ENCODE measurements at places on chromosomes 5 and 9. TPM values are rescaled to one million over a fixed set of nuclear protein-coding genes. Genes with fewer than 3 reads are reported as not detected.
A peak's percentile ranks its signal among the peaks of the same experiment; 100 is the strongest.

DNA sequence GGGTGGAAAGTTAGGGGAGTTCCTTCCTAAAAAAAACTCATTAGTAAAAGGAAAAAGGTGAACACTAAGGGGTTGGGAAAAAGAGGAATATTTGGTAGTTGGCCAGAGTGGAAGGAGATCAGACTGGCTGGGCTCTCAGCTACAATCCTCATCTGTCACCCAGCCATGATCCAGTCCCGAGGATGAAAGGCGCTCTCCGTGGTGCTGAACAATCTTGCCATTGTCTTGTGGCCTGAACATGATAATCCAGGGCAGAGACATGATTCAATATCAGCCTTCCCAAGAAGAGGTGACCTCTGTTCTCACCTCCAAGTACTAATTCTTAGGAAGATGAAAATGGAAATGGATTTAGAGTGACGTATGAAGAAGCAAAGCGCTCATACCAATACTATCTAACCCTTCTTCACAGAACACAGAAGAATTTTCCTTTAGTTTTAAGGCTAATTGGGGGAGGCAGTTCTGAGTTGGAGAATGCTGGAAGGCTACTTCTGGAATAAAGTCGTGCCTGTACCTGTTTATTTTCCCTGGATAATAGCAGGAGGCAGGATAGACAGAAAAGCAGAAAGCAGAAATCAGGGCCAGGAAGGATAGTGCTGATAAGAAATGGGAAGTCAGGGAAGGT, 36.6 kb upstream of the MYORG start:
- no peaks in the 10 kb centered on the region for H3K4me1 ChIP-seq
- no peak overlapping the region for H3K27ac ChIP-seq
- H3K36me3 ChIP-seq, result no peaks in the 10 kb centered on the region
- DNase-seq, result peak; percentile 66
- H3K4me3 ChIP-seq, result no peak overlapping the region

The LHX6 gene
- total RNA-seq, result 0.07 TPM

DNA sequence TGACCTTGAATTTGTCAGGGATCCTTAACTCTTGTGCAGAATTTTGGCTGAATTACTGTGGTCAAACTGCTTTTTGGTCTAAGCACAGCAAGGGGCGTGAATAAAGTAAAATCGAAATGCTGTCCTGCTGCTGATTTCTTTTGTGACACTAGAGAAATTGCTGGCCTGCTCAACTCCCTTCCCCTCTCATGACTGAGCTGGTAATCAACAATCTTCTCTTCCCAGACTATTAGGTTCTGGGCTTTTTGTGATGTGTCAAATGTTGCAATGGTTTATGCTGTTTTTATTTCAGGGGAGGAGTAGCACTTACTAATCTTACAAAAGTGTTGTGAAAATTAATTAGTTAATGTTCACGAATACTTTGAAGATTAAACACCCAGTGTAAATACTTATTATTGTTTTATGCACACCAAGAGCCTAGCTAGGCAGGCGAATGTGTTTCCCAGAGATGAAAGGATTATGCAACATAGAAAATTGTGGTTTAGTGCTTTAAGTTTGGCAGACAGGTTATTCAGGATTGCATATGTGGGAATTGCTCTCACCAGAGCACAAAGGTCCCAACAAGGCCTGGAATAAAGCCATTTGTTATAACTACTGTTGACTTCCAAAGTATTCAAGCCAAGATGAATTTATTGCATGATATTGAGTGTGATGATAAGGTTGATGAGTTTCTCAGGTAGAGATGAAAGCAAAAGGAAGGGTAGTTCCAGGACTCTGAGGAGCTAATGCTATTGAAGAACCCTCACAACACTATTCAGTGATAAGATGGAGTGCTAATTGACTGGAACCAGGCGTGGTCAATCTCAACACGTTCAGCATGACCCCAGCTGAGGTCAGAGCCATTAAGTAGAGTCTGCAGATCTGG, 280.7 kb upstream of the ZNF608 start:
- H3K36me3 ChIP-seq, result no peaks in the 10 kb centered on the region
- no peak for DNase-seq
- no peak overlapping the region for H3K4me3 ChIP-seq

GRCh38 chr5:109709225-109709624, 19.5 kb downstream of the MAN2A1 start:
- peaks cover 27% of the 10 kb centered on the region for H3K36me3 ChIP-seq
- no peak for DNase-seq
- no peaks in the 10 kb centered on the region for H3K27me3 ChIP-seq
- H3K27ac ChIP-seq, result no peak overlapping the region
- H3K4me3 ChIP-seq, result no peak overlapping the region

- no peaks in the 10 kb centered on the region for H3K27me3 ChIP-seq
- peak overlapping the region; percentile 52 for H3K4me3 ChIP-seq
- peak; percentile 51 for DNase-seq
- peak overlapping the region; percentile 88 for H3K27ac ChIP-seq
- peaks cover 79% of the 10 kb centered on the region for H3K4me1 ChIP-seq
Observed at GRCh38 chr5:62256161-62257019, 49.6 kb upstream of the KIF2A start.

- H3K4me1 ChIP-seq, result no peaks in the 10 kb centered on the region
- H3K4me3 ChIP-seq, result no peak overlapping the region
- H3K36me3 ChIP-seq, result no peaks in the 10 kb centered on the region
- no peak for DNase-seq
- H3K27ac ChIP-seq, result no peak overlapping the region
Observed at GRCh38 chr5:108830705-108831276, 83.1 kb downstream of the FER start.

The CDH18 gene
- not detected for total RNA-seq

GRCh38 chr5:131242728-131243255, 21.1 kb upstream of the CDC42SE2 start:
- H3K4me3 ChIP-seq, result no peak overlapping the region
- DNase-seq, result no peak
- no peak overlapping the region for H3K27ac ChIP-seq
- H3K4me1 ChIP-seq, result peaks cover 13% of the 10 kb centered on the region
- H3K27me3 ChIP-seq, result no peaks in the 10 kb centered on the region
- H3K36me3 ChIP-seq, result peaks cover 1% of the 10 kb centered on the region

The CCDC187 gene
- total RNA-seq, result 0.07 TPM

The ARL14EPL gene
- not detected for total RNA-seq

The SPATA31E1 gene
- total RNA-seq, result not detected

GRCh38 chr5:9283021-9283420, 262.9 kb downstream of the SEMA5A start:
- no peak for DNase-seq
- no peak overlapping the region for H3K27ac ChIP-seq
- no peak overlapping the region for H3K4me3 ChIP-seq
- H3K4me1 ChIP-seq, result no peaks in the 10 kb centered on the region
- no peaks in the 10 kb centered on the region for H3K36me3 ChIP-seq
- H3K27me3 ChIP-seq, result no peaks in the 10 kb centered on the region

DNA sequence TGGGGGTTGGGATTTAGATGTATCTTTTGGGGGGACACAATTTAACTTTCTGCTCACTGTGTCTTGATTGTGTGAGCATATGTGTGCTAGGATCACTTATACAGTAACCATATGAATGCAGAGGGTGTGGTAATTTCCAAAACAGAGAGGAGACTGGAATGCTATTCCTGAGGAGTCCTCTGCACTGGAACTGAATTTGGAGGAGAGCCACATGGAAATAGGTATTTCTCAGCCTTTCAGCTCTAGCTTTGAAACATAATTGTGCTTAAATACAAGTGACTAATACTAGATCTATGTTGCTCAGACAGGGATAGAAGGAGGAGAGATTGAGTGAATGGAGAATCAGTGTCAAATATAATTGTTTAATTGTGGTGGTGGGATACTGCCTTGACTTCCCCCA, 45.5 kb downstream of the FOCAD start:
- H3K4me1 ChIP-seq, result peaks cover 18% of the 10 kb centered on the region
- no peaks in the 10 kb centered on the region for H3K27me3 ChIP-seq
- H3K4me3 ChIP-seq, result no peak overlapping the region
- peaks cover 12% of the 10 kb centered on the region for H3K36me3 ChIP-seq
- no peak overlapping the region for H3K27ac ChIP-seq
- no peak for DNase-seq

DNA sequence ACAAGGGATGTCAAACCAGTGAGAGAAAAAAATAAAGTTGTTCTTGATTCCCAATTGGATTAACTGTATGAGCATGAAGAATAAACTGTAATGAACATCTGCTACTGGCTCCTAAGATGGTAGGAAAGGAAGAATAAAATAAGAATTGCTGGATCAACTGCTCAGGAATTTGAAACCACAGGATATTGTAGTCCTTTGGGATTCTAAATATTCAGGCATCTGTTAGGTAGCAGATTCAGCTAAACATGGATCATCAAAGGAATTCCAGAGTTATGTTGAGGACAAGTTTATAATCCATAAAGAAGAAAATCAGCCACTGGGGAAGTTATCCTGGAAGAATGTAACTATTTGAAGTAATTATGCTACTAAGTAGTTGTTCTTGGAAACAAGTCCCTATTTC, 65.8 kb downstream of the ISL1 start:
- no peaks in the 10 kb centered on the region for H3K27me3 ChIP-seq
- DNase-seq, result no peak
- no peak overlapping the region for H3K4me3 ChIP-seq
- H3K27ac ChIP-seq, result no peak overlapping the region

- H3K27ac ChIP-seq, result no peak overlapping the region
- no peaks in the 10 kb centered on the region for H3K27me3 ChIP-seq
- peaks cover 55% of the 10 kb centered on the region for H3K4me1 ChIP-seq
- no peak overlapping the region for H3K4me3 ChIP-seq
- peaks cover 2% of the 10 kb centered on the region for H3K36me3 ChIP-seq
Observed at GRCh38 chr9:128554155-128554862, 1.9 kb downstream of the SPTAN1 start.

- H3K4me3 ChIP-seq, result no peak overlapping the region
- DNase-seq, result no peak
- no peaks in the 10 kb centered on the region for H3K4me1 ChIP-seq
- no peak overlapping the region for H3K27ac ChIP-seq
Observed at GRCh38 chr5:57655228-57655627, 172.6 kb upstream of the ACTBL2 start.

DNA sequence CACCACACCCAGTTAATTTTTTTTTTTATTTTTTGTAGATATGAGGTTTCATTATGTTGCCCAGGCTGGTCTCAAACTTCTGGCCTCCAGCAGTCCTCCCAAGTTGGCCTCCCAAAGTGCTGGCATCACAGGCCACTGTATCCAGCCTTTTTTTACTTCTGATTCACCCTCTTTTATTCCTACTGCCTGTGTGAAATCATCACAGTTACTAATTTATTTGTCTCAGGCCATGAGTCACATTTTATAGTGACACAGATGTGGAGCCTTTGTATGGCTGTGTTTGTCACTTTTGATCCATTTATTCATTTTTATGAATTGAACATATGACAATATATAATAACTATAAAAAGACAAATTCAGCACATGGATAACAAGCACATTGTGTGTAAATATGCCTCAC, 67.1 kb upstream of the SNX2 start:
- H3K27ac ChIP-seq, result no peak overlapping the region
- H3K4me1 ChIP-seq, result no peaks in the 10 kb centered on the region
- H3K27me3 ChIP-seq, result peaks cover 18% of the 10 kb centered on the region
- no peak for DNase-seq
- no peak overlapping the region for H3K4me3 ChIP-seq

- H3K27ac ChIP-seq, result no peak overlapping the region
- DNase-seq, result no peak
- H3K36me3 ChIP-seq, result no peaks in the 10 kb centered on the region
- no peak overlapping the region for H3K4me3 ChIP-seq
Observed at GRCh38 chr5:44257653-44258365, 131.4 kb downstream of the FGF10 start.

DNA sequence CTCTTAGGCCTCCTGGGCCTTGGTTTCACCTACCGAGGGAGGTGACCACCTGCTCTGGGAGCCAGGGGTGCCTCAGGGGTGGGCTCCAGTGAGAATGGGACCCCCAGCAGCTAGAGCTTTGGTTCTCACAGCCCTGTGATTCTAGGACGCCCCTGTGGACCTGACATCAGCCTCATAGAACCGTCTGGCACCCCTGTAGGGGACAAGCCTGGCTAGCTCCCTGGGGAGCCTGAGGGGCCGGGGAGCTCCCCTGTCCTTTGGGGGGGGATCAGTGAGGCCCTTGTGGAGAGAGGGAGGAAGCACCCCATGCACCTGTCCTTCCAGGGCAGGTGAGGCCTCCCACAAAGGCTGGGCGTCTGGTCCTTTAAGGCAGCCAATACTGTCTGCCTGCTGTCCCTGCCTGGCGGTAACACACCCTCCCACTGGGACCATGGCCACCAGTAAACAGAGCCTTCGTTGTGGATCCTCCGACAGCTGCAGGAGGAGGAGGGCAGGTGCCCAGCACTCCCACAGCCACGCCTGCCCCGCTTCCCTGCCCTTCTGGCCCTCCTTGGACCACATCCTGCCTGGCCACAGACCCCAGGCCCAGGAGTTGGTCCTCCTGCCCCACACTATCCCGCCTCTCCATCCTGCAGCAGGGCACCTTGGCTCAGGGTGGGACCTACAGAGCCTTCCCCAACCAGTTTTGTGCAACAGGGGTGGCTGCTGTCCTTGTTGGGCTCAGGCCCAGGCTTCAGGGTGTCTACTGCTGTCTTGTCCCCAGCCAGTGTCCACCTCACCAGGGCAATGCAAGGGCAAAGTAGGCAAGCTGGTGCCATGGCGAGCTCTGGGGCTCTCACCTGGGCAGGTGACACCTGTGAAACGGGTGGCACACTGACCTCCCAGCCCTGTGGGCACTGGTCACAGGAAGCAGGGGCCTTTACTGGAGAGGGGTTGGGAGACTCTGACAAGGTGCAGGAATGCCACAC, 3.0 kb upstream of the TUBB4B start:
- no peak for DNase-seq
- H3K27me3 ChIP-seq, result peaks cover 8% of the 10 kb centered on the region
- H3K27ac ChIP-seq, result no peak overlapping the region
- H3K4me1 ChIP-seq, result peaks cover 25% of the 10 kb centered on the region
- H3K36me3 ChIP-seq, result peaks cover 18% of the 10 kb centered on the region
- no peak overlapping the region for H3K4me3 ChIP-seq

DNA sequence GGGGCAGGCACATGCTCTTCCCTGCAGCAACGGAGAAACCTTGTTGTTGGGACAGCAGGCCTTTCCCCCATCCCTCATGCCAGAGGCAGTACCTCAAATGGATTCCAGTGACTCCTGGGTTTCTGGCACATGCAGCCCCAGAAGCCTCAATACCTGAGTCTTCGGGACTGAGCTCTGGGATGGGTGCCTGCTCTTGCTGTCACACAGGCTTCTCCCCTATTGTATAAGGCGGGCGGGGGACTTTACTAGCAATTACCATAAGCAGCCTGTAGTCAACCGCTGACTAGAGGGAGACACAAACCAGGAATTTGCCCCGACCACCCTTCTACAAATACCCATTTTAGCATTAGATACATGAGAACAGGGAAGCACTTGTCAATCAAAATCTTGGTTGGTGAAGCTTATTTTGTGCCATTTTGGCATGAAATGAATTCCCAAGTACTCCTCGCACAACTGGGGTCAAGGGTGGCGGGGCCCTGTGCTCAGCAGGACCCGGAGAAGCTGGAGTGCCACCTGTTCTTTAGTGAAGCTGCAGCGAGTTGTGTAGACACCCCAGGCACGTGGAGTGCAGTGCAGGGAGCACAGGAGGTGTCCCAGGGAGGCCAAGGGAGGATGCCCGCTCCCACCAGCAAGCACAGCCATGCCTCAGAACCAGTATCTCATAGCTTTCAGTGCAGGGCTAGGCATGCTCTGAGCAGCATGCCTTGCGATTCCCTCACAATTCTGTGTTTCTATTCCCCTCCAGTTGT, 21.2 kb downstream of the S1PR3 start:
- H3K36me3 ChIP-seq, result no peaks in the 10 kb centered on the region
- no peak for DNase-seq
- no peak overlapping the region for H3K27ac ChIP-seq
- H3K4me3 ChIP-seq, result no peak overlapping the region
- no peaks in the 10 kb centered on the region for H3K27me3 ChIP-seq

The SOX30 gene
- total RNA-seq, result 0.11 TPM
